ENCODE measurements at places on chromosomes 3 and 15.
A peak's percentile ranks its signal among the peaks of the same experiment; 100 is the strongest.

DNA sequence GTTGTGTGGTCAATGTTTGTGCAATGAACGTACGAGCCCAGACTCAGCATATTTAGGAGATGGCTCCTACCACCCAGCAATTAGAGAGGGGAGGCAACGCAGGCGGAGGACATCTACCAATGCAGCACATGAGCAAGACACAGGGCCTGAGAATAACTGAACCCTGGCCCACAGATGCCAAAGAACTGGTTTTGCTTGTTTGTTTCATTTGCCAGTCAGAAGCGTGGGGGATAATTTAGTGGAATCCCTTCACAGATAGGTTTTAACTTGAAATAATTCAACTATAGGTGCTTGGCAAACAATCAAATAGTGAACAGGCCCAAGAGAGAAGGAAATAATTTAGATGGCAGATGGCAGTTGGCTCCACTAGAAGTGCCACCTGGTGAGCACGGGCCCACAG lies 54.8 kb downstream of the LIPC start:
- DNase-seq, result no peak

- no peak for DNase-seq
These were observed 45.4 kb upstream of the UBE2E1 start for GRCh38 chr3:23760325-23760724.

DNA sequence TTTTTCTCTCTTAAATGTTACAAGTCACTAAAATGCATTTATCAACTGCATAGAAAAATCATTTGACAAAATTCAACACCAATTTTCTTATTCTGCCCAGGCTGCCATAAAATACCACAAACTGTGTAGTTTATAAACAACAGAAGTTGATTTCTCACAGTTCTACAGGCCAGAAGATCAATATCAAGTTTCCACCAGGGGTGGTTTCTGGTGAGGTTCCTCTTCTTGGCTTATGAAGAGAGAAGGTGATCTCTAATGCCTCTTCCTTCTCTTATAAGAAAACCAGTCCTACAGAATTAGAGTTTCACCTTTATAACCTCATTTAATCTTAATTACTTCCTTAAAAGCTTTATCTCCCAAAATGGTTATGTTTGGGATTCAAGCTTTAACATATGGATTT lies 10.9 kb upstream of the CD200R1L start:
- no peak for DNase-seq

- no peak for DNase-seq
These were observed 553.1 kb upstream of the CBLB start for GRCh38 chr3:106421909-106422308.

DNA sequence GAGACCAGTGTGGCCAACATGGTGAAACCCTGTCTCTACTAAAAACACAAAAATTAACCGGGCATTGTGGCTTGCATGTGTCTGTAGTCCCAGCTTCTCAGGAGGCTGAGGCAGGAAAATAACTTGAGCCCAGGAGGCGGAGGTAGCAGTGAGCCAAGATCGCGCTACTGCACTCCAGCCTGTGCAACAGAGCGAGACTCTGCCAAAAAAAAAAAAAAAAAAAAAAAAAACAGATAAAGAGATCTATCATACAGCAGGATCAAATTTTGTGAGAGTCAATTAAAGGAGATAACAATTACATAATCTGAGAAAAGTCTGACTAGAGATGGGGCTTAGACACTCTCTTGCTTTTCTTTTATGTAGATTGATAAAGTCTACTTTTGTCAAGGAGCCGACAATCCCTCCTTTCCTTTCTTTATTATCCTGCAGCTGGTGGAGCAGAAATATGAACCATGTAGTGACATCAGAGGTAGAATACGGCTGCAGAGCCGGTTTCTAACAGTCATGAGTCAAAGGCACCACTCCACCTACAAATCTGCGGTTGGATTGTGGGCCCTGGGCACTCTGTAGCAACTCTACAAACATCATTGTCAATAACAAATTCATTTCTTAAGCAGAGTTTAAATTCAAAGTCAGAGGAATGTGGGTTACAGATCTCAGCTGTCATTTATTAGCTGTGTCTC lies 9.0 kb downstream of the C2CD4A start:
- DNase-seq, result no peak

GRCh38 chr3:128931046-128931445 lies 51.6 kb downstream of the ACAD9 start:
- no peak for DNase-seq

GRCh38 chr15:52385670-52386069 lies 90.1 kb upstream of the MYO5C start:
- no peak for DNase-seq

DNA sequence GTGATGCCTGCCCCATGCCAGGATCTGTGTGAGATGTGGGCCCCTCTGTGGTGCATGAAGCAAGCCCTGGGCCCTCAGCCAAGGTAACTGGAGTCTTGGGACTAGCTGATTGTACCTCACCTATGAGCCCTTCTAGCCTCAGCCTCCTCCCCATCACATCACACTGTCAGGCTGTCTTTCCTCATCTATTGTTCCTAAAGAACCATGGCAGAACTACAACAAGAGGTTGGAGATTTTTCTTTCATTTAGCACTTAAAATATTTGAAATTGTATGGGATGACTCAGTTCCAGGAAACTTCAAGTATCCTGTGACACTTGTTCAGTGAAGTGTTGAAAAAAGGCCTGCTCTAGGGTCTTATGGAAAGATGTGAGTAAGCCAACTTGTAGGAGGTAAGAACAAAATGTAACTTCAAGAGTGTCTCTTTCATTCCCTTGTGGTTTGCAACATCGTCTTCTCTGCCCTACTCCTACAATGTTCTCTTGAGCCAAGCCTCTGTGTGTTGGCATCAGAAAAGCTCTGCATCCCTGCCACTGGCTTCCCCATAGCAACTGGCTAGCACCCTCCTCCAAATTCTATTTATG lies 58.7 kb upstream of the TIPARP start:
- DNase-seq, result peak; percentile 46

GRCh38 chr3:37610529-37610928 lies 251.2 kb upstream of the CTDSPL start:
- DNase-seq, result no peak

DNA sequence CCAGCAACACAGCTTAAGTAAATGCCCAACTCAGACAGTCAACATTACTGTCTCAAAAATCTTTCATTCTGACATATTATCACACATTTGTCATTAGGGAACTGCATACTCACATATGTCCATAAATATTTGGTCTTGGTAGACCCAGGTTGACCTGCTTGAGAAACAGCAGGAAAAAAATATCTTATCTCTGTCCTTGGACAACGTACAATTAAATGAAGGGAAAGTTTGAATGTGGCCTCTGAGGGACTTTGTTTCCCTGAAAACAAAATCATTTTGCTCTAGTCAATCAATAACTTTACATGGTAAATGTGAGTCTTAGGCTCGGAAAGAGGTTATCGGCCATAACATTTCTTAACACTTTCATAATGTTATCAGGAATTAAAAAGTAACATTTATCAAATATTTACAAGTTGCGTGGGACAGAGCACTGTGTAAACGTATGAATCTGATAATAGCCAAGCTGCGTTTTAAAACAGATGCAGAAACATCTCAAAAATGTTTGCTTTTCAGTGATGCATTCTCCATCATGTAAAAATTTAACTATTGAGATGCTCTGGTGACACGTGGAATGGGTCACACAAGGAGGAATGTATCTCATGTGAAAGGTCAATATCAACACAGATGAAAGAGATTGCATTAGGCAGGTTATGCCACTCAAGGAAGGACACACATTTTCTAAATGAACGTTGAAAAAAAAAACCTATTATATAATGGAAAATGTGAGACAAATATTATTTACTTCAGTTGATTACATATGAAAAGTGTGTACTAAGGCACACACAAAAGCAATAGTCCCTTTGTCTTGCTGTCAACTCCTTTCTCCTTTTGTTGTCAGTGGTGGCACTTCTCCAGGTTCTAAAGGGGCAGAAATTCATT lies 304.4 kb downstream of the WDR72 start:
- no peak for DNase-seq

DNA sequence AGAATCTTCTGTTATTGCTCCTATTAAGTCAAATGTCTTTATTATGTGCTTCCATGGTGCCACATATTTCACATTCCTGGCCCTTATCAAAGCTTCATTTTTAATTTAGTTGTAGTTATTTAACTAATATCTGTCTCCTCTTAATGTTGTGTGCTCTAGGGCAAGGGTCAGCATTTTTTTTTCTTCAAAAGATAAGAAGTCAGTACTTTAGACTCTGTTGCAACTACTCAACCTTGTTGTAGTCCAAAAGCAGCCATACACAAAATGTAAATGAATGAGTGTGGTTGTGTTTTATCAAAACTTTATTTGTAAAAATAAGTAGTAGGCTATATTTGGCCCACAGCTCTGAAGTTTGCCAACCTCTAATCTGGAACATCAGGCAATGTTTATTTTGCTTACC lies 394.7 kb upstream of the CBLB start:
- no peak for DNase-seq

GRCh38 chr3:29312960-29313452 lies 32.1 kb downstream of the RBMS3 start:
- DNase-seq, result no peak

DNA sequence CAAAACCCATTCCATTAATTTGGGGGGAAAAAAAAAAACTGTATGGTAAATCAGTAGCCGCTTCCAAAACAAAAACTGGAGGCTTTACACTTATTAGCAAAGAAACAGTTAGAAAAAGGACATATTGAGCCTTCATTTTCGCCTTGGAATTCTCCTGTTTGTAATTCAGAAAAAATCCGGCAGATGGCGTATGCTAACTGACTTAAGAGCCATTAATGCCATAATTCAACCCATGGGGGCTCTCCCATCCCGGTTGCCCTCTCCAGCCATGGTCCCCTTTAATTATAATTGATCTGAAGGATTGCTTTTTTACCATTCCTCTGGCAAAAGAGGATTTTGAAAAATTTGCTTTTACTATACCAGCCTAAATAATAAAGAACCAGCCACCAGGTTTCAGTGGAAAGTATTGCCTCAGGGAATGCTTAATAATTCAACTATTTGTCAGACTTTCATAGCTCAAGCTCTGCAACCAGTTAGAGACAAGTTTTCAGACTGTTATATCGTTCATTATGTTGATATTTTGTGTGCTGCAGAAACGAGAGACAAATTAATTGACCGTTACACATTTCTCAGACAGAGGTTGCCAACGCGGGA lies 9.4 kb upstream of the RPL24 start:
- no peak for DNase-seq

- no peak for DNase-seq
These were observed 24.4 kb downstream of the TMEM45A start for GRCh38 chr3:100516838-100517237.

GRCh38 chr3:120272286-120272685 lies 12.7 kb downstream of the GPR156 start:
- DNase-seq, result no peak

DNA sequence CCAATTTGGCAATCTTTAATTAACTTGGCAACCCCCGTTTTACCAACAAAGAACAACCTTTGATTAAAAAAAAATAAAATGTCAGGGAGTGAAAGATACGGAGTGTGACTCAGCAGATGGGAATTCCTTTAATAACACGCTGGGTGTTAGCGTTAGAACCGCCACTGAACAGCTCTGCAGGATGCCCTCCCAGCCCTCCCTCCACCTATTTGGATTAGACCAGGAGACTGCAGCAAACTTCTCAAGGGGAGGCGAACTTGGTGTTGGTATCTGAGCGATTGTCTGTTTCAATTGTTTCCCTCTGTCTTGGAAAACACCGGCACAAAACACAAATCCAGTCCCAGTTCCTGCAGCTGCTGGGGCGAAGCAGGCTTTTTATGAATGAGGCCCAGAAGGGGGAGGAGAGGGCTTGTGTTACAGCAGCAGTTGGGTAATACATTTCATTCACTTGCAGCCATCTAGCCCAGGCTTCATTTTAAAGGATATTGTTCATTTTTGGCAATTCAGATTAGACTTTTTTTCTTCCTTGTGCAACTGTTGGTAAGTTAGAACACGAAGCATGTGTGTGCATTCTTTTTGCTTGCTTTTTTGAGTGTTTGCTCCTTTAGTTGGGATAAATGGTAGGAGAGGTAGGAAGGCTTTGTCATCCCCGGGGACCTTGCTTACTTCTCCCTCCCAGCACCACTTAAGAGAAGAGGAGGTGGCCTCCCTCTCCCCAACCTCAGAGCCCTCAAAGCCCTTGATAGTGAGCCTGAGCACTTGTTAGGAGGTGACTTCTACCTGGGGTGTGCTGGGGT lies 152.3 kb downstream of the IGF1R start:
- peak; percentile 52 for DNase-seq

- no peak for DNase-seq
These were observed 13.8 kb downstream of the HDAC11 start for GRCh38 chr3:13493867-13494441.

DNA sequence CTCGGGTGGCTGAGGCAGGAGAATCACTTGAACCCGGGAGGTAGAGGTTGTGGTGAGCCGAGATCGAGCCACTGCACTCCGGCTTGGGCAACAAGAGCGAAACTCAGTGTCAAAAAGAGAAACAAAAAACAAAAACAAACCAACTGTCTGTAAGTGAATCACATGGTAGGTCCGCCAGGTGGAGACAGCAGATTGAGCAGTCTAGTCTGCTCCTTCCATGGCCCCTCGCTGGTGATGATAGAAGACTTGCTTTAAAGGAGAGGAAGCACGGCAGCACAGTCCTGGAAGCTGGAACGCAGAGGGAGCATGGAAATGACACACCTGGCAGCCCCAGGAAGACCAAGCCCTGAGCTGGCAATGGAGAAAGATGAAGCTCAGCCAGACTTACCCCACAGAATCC lies 31.4 kb upstream of the MGLL start:
- DNase-seq, result no peak

- DNase-seq, result no peak
These were observed 54.0 kb upstream of the SKOR1 start for GRCh38 chr15:67771189-67771800.

- DNase-seq, result no peak
These were observed 4.9 kb downstream of the LIMD1 start for GRCh38 chr3:45599424-45599886.

DNA sequence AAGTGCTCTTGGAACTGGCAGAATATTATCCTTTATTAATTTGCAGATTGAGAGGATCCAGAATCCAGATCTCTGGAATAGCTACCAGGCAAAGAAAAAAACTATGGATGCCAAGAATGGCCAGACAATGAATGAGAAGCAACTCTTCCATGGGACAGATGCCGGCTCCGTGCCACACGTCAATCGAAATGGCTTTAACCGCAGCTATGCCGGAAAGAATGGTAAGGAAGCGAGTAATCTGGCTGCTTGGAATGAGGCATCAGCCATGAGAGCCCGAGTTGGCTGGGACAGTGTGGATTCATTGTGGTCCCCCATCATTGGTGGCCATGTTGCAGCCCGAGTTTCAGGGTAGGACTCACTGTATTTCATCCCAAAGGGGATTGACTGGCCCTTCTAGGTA lies 47.1 kb downstream of the PARP14 start:
- no peak for DNase-seq

- DNase-seq, result no peak
These were observed 57.9 kb upstream of the CACNA2D3 start for GRCh38 chr3:54064486-54064885.
